ENCODE measurements at places on chromosomes 6 and 20.

DNA sequence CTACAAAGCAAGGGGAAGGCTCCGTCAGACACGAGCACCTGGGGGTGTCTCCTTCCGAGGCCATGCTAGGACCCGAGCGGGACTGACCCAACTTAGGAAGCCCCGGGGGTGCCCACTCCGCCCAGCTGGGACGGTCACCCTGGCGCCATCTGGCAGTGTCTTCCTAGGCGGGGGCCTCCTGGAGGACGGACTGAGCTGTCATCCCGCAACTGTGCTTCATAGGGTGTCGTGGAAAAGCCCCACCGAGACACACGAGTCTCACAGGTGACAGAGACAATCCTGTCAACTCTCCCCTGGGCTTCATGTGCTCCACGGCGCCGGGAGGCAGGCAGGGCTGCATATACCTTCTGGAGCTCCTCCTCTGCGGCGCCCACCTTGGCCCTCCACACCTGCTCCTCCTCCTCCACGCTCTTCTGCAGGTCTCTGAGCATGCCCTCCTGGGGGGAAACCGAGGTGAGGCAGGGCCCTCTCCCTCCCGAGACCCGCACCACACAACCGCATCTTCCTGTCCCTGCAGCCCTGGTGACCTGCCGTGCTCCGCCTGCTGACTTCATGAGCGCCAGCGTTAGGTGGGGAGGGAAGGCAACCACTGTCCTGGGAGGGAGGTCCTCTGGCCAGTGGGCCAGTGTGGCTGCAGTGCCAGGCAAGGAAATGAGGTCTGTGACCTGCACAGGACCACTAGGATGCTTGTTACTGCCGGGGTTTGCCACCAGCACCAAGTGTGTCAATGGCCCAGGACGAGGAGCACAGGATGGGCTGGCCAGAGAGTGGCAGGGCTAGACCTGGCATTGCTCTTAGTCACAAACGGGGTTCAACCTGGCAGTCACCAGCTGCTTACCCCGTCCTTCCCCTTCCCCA is 50.7 kb downstream of the DSTN start:
- no peak for DNase-seq

DNA sequence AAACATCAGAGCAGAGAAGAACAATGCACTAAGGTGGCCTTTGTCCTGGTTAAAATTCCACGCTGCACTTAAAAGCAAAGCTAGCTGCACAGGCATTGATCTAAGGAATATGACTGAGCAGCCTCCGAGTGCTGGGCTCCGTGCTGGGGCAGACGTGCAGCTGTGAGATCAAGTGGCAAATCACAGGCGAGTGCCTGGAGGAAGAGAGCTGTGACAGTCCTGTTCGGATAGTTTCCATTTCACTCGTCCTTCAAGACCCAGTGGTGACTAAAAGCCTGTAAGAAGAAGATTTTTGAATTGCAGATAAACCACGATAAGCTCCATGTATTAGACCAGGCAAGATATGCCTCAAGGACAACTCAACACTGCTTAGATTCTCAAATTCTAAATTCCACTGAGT is 247.9 kb downstream of the ANKRD60 start:
- DNase-seq = no peak

- no peak for DNase-seq
Observed at GRCh38 chr20:11352041-11352440, 565.7 kb upstream of the BTBD3 start.

DNA sequence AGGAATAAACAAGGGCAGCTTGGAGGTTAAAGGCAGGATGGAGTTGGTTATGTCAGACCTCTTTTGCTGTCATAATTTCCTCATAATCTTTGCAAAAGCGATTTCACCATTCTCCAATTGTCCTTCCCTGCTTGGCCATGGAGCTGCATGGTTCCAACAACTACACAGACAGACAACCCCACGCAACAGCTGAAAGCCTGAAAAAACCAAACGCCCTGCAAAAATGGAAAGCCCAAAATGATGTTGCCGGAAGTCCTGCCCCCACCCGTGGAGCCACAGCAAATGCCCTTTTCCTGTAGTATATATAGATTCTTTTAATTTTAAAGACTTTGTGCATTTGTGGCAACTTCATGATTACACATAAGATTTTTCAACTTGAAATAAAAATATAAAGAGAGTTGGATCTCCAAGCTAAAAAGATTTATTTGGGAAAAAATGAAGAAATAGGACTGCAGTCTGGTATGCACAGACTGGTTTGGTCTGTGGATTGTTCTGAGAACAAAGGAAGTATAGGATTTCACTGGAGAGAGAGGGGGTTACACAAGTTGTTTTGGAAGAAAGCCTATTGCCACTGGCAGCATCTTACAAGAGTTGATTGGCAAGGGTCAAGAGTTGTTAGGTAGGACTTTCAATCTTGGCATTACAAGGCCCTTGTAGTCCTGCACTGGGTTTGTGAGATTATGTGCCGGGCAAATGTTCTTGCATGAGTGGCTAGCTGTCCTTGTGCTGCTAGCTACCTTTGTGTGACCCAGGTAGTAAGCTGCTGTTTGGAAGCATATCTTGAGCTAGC is 190.0 kb downstream of the C6orf118 start:
- no peak for DNase-seq

- no peak for DNase-seq
Observed at GRCh38 chr6:14758421-14759081, 487.3 kb upstream of the JARID2 start.

DNA sequence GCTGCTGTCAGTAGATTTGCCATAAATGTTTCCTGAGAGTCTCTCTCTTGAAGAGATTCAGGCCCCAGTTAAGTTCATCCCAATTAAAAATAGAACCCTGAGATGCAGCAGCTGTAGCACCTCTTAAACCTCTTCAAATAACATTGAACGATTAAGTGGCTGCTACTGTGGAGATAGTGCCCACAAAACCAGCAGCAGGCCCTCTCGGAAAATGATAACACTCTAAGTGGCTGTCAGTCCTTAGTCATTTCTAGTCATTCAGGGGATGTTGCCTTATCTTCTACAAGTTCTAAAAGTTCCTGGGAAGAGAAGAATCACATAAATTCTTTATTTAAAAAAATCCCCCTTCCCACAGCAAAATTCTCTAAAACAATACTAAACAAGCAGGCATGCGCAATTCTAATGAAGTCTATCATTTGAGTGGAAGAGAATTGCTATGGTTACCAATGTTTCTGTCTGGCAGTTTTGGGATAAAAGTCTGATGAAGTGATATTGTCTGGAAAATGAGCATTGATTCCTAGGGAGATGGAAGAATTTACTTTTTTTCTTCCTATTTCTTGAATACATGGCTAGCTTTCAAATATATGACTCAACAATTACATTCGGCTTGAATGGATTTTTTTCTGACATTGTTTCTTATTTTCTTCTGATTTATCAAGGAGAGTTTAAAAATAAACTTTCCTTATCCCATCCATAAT is 131.9 kb downstream of the TRMT11 start:
- DNase-seq = no peak

GRCh38 chr6:30272032-30272431 is 54.7 kb upstream of the TRIM39 start:
- no peak for DNase-seq

DNA sequence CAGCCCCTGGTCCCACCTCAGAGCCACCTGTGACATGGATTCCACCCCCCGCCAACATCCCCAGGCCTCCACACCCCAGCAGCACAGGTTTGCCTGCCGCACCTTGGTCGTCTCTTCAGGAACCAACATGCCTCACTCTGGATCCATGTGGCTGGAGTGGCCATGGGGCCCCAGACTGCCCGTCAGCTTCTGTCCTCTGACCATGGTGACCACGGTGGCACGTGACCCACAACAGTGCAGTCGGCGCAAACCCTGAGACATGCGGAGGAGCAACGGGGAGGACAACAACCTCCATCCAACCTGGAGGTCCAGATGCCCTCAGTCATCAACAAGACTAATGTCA is 85.6 kb downstream of the ANKRD60 start:
- no peak for DNase-seq

DNA sequence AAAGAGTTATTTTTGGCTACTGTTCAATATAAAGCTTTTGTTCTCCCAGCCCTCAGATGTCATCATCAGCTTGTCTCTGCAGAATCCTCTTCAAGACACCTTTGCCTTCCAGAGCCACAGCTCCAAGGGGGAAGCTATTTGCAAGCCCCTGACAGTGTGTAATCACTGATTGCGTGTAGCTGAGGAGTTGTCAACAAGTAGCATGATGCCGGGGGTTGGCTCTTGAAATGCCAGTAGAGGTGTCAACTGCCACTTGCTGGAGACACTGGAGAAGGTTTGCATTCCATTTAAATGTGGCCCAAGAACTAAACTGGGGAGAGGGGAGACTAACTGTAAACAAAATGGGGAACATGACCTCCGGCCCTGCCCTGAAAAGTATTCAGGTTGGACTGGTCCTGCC is 44.3 kb upstream of the PDYN start:
- DNase-seq = no peak

- DNase-seq = no peak
Observed at GRCh38 chr20:33162753-33163152, 5.2 kb upstream of the BPIFA2 start.

GRCh38 chr6:11288065-11288464 is 55.6 kb upstream of the NEDD9 start:
- no peak for DNase-seq

- no peak for DNase-seq
Observed at GRCh38 chr6:53309059-53309900, 39.5 kb downstream of the ELOVL5 start.

DNA sequence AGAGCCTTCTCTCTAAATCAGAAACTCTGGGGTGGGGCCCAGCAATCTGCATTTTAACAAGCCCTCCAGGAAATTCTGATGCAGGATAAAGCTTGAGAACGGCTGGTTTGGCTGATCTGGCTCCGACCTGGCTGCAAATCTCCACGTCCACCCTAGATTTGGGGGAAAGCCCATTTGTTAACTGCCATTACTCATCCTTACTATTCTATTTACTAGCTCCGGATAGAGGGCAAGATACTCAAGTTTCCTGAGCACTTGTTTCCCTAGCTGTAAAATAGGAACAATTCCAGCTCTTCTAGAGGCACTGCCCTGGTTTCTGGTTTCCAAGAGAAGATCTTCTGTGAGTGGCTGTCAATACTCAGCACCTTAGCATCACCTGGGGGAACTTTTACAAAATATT is 44.4 kb downstream of the DAAM2 start:
- DNase-seq = no peak

GRCh38 chr6:75481936-75482593 is 11.5 kb downstream of the FILIP1 start:
- DNase-seq = no peak

GRCh38 chr6:3140201-3140600 is 17.1 kb downstream of the TUBB2A start:
- no peak for DNase-seq

GRCh38 chr6:15046751-15047150 is 199.1 kb upstream of the JARID2 start:
- DNase-seq = no peak

- no peak for DNase-seq
Observed at GRCh38 chr6:89952105-89952671, 57.9 kb downstream of the GJA10 start.

GRCh38 chr6:22082218-22082617 is 214.6 kb downstream of the PRL start:
- no peak for DNase-seq

GRCh38 chr6:144232176-144232831 is 52.8 kb upstream of the UTRN start:
- no peak for DNase-seq
